ENCODE measurements at places on chromosomes 13 and 19.
A peak's percentile ranks its signal among the peaks of the same experiment; 100 is the strongest.

DNA sequence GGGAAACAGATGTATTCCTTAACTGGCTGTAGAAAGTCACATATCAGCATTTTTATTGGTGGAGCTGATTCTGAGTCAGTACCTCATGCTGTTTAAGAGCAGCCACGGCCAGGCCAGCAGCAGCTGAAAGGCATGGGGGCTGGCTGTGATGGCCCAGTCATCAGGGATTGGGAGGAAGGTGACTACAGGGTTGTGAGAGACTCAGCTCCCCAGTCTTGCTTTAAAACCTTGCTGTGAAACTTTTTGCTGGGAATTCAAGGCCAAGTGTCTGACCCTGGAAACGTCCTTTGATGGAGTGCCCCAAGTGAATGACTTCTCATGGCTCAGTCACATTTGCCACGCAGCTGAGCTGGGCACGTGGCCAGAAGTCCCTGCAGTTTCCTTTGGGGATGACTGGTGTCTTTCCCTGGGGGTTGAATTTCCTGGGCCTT is 39.1 kb upstream of the RNF113B start:
- no peak for DNase-seq

GRCh38 chr19:46860846-46861690 is at the start of gene ARHGAP35:
Gene ARHGAP35, plus strand, starts transcription at chr19:46860997. Its CDS starts 57,679 bp downstream, at chr19:46918676.
- DNase-seq, result peak; percentile 89

DNA sequence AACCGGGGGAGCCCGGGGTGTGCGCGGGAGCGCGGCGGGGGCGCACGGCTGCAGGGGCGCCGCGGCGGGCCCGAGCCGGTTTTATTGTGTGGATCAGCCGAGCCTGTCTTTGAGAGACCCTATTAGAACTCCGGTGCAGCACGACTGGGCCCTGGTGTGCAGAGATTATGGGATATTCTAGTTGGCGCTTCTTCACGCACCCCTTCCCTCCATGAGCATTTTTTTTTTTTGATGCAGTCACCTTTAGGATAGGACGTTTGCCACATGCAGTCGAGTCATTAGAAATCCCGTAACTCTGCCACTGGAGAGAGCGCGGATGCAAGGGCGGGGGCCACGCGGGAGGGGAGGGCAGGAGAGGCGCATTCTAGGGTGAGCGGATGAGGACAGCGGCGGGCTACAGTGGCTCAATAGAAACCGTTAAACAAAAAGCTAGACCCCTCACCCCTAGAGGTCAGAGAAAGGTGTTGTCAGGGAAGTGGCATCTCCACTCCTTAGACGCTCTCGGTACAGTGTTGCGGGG is 3.7 kb downstream of the FGF9 start:
- DNase-seq, result no peak

- DNase-seq, result no peak
Measured at GRCh38 chr13:44136696-44137268, 236.8 kb upstream of the SERP2 start.

DNA sequence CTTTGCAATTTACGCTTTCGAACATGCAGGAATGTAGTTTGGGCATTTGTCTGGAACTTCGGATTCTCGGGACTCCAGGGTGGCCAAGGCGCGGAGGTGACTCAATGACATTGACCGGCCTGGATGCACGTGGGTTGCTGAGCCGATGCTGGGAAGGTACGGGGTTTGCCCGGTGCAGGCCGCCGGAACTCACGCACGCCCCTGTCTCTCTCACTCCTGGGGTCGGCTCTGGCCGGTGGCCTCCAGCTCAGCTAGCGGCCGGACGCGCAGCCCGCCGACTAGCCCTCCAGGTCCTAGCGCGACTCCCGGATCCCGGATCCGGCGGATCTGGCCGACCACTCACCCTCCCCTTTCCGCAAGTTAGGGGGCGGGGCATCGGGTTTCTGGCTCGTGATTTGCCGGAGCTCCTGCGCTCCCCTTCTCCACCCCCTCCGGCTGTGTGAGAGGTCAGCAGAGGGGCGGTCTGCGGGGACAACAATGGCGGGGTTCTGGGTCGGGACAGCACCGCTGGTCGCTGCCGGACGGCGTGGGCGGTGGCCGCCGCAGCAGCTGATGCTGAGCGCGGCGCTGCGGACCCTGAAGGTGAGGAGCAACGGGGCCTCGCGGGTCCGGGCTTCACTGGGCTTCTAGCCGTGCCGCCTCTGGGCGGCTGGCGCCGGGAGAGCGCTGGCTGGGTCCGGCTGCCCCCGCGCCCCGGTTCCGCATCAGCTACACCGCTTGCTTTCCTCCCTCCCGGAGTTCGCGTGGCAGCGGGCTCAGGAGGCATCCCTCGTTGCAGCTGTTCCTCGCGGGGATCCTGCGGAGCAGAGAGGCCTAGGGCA is at the start of gene PCCA:
TSS of gene PCCA (plus strand) at position 450 of the 821 bp plus-strand sequence. CDS start at position 478, 28 bp downstream.
- peak; percentile 76 for DNase-seq

GRCh38 chr19:18541992-18542940 is 1.1 kb downstream of the FKBP8 start:
- no peak for DNase-seq

GRCh38 chr19:12840091-12841079 is 2.1 kb downstream of the MAST1 start:
- DNase-seq, result peak; percentile 23

- no peak for DNase-seq
Measured at GRCh38 chr19:40357640-40358039, 9.1 kb downstream of the PLD3 start.
